ENCODE measurements at places on chromosomes 13 and 19.

DNA sequence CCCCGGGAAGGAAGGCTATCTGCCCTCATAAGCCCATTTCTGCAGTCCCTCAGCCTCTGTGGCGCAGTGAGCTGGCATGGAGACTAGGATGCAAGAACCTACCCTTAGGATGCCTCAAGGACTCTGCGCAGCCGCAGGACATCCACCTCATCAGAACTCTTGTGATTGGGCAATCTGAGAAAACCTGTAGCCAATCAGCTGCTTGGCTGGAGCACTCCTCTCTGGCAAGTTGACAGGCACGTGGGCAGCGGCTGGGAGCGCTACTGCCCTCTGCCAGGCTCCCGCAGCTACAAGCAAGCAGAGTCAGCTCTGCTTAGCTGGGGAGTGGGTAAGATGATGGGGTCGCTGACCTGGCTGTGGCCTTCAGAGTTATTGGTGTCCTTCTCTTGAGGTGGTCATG is 1.5 kb upstream of the ECSIT start:
- DNase-seq = no peak

DNA sequence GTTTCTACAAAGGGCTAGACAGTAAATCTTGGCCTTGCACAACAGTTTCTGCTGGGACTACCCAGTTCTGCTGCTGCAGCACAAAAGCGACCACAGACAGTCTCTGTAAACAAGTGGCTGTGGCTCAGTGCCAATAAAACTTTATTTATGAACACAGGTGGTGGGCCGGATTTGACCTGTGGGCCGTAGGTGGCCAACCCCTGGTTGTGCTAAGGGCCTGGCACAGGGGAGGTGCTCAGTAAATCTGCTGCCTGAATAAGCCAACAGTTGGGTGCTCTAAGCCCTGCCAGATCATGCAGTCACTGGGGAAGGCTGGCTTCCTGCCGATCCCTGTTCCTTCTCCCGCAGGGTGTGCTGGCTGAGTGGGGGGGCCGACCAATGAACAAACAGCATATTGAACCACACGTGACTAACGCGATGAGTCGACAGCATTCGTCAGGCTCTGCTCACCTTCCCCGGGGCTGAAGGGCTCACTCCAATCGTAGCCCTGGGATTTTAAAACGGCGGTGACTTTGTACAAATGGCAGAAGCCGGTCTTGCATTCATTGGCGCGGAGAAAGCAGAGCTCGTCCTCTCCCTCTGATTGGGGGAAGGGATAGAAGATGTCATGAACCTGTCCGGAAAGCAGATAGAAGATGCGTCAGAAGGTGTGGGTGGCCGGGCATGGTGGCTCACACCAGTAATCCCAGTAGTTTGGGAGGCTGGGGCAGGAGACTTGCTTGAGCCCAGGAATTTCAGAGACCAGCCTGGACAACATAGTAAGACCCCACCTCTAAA is 24.3 kb upstream of the MYDGF start:
- DNase-seq = no peak

GRCh38 chr13:110643768-110644421 is 28.6 kb downstream of the NAXD start:
- no peak for DNase-seq

GRCh38 chr19:845707-846521 is 5.1 kb downstream of the PRTN3 start:
- DNase-seq = no peak

- no peak for DNase-seq
These were observed 1.8 kb upstream of the TMEM272 start for GRCh38 chr13:51846756-51847155.

DNA sequence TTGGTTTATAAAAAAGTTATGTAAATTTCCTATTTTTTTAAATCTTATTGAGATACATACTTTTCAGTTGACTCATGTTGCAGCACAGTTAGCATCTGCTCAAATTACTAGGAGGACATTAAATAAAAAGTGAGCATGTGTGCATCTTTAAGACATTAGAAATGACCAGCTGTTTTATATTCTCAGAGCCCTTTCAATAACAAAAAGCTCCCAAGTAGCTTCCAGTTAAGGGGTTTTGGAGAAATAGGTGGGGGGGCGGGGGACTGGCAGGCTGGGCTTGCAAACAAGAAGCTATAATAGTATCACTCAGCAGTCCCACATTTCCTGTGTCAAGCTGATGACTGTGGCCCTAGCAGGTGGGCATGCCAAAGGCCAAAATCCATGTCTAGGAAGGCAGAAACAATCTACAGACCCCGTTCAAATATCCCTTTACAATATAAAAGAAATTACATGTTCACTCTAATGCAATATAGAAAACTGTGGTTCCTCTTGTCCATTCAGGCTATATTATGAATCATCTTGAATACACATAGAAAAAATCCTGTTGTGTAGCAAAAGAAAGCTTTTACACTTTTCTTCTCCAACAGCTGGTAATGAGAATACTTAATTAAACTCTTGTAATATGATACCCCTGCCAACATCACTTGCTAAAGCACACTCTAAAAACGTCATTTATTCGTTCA is 1713.2 kb upstream of the SLC10A2 start:
- no peak for DNase-seq

- DNase-seq = no peak
These were observed 652.5 kb downstream of the SLITRK1 start for GRCh38 chr13:83229574-83230305.

DNA sequence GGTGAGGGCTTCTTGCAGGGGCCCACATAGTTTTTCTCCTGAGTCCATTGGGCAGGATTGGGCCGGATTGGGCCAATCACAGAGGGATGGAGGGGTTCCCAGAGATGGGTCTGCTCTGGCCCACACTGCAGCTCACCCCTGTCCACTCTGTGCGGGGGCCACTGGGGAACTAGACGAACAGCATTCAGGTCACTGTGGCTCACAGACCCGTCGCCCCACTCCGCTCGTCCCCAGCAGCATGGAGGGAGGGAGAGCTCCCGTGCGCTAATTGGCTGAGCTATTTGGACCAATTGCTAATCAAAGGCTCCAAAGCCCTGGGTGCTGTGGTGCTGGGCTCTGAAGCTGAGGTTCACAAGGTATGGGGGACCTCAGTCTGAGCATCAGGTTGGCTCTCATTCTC is 11.3 kb downstream of the NACC1 start:
- no peak for DNase-seq

GRCh38 chr13:66805657-66806056 is 424.5 kb downstream of the PCDH9 start:
- no peak for DNase-seq

DNA sequence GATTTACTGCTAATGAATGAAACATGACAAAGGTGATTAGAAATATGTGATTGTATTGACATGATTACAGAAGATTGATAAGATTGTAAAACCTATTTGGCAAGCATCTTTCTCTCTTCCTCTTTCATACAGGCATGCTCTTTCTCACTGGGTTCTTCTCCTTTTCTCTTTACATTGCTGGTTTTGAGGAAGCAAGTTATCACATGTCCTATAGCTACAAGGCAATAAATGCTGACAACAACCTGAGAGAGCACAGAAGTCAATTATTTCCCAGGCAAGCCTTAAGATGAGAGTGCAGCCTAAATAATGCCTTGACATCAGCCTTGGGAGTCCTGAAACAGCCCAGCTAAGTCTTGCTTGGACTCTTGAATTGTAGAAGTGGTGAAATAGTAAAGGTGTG is 875.0 kb downstream of the SLITRK1 start:
- no peak for DNase-seq

DNA sequence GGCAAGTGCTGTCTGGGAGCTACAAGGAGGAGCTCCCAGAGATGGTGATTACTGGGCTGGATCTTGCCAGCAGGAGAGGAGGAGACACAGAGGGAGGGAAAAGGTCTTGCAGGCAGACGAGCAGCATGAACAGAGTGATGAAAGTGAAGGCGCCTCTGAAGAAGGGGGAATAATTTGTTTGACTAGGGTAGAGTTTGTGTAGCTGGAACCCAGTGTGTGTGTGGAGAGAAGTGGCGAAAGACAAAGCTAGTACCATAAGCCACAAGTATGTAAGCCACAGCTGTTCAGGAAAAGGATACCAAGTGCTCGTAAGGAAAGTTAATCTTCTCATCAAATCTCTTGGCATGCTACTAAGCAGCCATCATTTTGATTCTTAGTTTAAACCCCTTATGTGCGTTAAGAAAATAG is 5.4 kb downstream of the FLT1 start:
- no peak for DNase-seq

DNA sequence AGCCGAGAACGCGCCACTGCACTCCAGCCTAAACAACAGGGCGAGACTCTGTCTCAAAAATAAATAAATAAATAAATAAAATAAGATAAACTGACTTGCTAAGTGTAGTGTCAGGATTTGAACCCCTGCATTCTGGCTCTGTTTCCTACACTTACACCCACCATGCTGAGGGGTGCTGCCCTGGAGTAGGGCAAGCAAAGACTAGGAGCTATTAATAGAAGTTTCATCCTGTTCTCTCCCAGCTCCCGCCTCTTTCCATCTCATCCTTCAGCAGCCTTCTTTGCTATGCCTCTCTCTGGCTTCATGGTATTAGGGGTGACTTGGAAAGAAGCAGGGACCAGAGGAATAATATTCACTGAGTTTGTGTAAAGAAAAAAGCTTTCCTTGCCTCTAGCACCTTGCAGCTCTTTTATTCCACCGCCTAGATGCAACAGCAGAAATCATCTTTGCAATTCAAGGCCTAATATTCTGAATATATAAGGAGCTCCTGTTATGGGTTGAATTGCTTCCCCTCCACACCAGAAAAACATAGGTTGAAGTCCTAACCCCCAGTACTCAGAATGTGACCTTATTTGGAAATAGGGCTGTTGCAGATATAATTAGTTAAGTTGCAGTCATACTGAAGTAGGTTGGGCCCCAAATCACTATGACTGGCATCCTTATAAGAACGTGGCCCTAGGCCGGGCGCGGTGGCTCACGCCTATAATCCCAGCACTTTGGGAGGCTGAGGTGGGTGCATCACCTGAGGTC is 8.7 kb upstream of the PLAUR start:
- no peak for DNase-seq

GRCh38 chr13:32737111-32737571 is 150.9 kb downstream of the PDS5B start:
- DNase-seq = no peak

GRCh38 chr13:36038785-36039555 is 92.2 kb downstream of the DCLK1 start:
- DNase-seq = no peak

DNA sequence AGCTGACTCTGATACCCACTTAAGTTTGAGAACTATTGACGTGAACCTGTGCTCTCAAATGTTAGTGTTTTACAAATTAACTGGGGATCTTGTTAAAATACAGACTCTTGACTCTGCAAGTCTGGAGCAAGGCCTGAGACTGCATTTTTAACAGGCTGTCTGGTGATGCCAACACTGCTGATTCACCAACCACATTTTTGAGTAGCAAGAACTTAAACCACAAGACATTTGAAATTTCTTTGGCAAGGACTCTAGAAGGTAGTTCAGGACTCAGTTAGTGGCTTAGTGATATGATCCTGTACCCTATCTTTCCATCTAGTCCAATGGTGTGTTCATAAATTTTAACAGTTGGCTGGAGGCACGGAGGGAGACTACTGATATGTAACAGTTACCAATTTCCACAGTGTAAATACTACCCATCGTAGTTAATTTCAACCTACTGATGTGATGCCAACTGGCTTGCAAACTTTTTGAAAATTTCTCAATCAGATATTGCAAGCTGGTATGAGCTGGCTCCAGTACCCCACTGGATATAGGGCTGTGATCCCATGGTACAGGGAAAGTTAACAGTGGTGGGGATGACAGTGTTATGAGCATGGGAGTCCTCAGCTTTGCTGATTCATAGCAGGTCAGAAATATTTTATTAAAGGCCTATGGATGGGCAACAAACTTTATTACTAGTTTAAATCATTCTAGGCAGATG is 255.1 kb downstream of the TBC1D4 start:
- no peak for DNase-seq

GRCh38 chr19:27796073-27796472 is 1416.9 kb downstream of the UQCRFS1 start:
- DNase-seq = no peak
